ENCODE measurements at places on chromosomes 7 and 10.

GRCh38 chr10:107056182-107056581 is 108.3 kb downstream of the SORCS1 start:
- no peak for DNase-seq
- H3K4me1 ChIP-seq, result peaks cover 29% of the 10 kb centered on the region
- H3K36me3 ChIP-seq, result no peaks in the 10 kb centered on the region
- H3K27ac ChIP-seq, result peak overlapping the region; percentile 49
- no peaks in the 10 kb centered on the region for H3K27me3 ChIP-seq

GRCh38 chr7:71208881-71209280 is 76.9 kb downstream of the GALNT17 start:
- H3K27me3 ChIP-seq, result no peaks in the 10 kb centered on the region
- no peaks in the 10 kb centered on the region for H3K4me1 ChIP-seq
- H3K36me3 ChIP-seq, result no peaks in the 10 kb centered on the region
- H3K27ac ChIP-seq, result no peak overlapping the region
- no peak for DNase-seq

GRCh38 chr10:70829543-70829942 is 13.8 kb downstream of the SGPL1 start:
- H3K4me1 ChIP-seq, result peaks cover 3% of the 10 kb centered on the region
- no peak for DNase-seq
- H3K27ac ChIP-seq, result no peak overlapping the region

DNA sequence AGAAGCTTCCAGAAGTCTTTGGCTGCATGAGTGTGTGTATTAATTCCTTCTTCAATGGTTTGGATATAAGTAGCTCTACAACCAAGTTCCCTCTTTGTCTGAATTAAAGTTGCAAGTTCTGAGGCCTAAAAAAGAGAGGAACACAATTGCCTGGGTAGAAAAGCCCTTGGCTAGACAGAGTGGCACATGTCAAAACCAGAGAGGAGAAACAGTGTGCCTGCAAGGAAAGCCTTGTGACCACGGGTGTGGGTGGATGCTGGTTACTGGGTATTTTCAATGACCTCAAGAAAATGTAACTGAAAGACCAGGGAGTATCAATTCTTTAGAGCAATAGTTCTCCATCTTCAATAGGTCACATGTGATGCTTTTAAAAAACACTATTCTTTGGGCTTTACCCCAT is 148.3 kb downstream of the SVIL start:
- DNase-seq, result no peak
- peaks cover 7% of the 10 kb centered on the region for H3K4me1 ChIP-seq
- H3K27me3 ChIP-seq, result no peaks in the 10 kb centered on the region
- no peak overlapping the region for H3K4me3 ChIP-seq
- H3K36me3 ChIP-seq, result peaks cover 9% of the 10 kb centered on the region
